ENCODE measurements at places on chromosomes 5 and 9.

GRCh38 chr9:97990259-97990658, 7.1 kb downstream of the ANP32B start:
- no peak for DNase-seq

DNA sequence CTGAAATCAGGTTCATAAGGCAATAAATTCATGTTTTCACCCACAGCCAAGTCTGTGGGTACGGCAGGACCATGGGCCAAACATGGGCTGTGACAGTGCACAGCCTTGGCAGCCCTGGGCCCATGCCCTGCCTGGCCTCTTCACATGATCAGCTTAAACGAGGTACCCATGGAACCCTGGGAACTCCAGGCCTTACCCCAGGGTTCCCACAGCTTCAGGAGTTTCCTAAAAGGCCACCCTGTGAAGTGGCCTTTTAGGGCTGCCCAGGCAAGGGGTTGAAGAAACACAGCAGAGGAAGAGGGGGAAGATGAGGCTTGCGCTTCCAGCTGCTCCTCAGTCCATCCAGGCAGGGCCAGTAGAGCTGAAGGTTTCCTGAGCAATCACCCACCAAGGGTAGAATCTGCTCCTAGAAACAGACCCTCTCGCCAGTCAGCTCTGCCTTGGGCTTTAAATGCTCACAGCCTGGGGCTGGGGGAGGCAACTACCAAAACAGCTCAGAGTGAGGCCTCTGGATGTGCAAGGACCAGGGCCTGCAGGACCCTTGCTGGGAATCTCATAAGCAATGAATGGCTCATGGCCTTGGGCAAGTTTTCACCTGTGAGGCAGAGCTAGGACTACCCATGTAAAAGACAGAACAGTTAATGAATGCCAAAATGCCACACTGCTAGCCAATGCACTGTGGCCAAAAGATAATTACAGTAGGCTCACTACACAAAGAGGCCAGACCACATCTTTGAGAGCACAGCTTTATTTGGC, 79.3 kb upstream of the LRRTM2 start:
- no peak for DNase-seq

GRCh38 chr9:85061969-85062368, 392.4 kb downstream of the NTRK2 start:
- DNase-seq, result no peak

DNA sequence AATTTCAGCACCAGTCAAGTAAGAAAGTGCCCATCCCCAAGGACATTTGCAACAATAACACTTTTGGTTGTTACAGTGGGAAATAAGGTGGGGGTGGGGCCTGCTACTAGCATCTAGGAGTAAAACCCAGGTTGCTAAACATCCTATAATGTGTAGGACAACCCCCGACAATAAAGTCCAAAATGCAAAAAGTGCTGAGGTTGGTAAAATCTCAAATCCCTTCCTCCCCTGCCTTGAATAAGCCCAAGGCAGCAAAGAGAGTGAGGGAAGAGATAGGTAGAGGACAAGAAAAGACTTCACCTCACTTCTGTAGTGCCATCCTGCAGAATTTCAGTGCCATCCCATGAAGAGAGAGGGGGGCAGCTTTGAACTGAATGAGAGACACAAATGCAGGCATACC, 117.5 kb upstream of the NIPBL start:
- DNase-seq, result no peak
